Stimulated activated CD4-positive, alpha-beta T cell treated with anti-CD3 and anti-CD28 coated beads, Interleukin-1b, Interleukin-23, amount 100 ng/mL, for 4 hours (primary cell): ENCODE measurements at places on chromosomes 3 and 15.

DNA sequence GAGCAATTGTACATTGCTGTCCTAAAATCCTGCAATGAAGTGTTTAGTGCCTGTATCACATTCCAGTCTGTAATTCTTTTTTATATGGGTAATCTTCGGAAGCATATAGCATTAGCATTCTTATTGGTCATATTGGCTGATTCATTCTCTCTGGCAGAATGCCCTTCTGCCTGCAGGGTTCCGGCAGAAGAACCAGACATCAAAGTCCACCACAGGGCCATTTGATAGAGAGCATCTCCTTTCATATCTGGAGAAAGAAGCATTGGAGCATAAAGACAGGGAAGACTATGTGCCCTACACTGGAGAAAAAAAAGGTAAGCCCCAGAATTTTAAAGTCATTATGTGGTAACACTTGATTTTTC lies 39.6 kb downstream of the TMOD3 start:
- no peak for DNase-seq

DNA sequence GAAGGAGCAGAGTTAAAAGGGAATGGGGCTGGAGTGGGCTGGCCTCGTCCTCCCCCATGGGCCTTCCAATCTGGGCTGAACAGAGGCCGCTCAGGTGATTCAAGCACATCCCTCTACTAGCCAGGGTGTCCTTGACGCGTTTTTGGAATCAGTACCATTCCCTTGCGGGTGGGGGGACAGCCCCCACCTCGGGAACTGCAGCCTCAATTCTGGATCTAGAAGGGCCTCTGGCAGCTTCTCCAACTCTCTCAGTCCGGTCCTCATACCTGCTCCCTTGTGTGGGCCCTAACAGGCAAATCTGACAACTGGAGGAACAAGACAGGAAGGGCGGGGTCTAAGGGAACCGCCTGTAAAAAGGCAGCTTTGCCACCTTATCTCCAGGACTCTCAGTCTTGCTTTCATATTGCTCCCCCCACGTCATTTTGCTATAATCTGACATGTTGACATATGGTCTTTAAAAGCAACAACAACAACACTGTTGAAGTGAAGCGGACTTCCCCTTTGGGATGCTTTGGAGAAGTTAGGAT lies 802 bp upstream of the CHRNB4 start:
- no peak for DNase-seq

DNA sequence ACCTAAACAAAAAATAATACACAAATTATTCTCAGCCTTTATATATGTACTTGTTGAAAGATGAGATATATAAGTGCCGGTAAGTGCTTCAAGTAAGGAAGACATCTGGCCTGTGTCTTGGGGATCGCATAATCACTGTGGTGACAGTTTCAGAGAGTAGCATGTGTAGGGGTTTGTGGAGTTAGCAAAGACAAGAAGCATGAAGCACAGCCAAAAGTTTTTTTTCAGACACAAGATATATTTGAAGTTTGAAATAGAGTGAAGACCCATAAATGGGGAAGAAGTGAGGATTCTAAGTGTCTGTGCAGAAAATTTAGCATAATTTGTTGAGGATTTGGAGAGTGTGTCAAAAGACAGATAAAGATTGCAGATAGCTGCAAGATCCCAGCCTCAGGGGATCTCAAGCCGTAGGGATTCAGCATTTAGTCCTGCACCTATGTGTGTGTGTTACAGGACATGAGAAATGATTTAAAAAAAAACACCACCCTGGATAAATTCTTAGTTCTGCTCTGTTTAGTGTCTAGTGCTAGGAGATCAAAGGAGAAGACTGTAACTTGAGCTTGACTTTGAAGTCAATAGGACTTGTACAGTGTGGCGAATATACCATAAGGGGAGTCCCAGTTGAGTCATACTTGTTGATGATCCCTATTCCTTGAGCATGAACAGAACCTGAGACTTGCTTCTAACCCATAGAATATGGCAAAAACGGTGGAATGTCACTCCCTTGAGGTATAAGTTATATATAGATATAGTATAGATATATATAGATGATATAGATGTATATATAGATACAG lies 123.9 kb upstream of the GRM7 start:
- no peak for DNase-seq

DNA sequence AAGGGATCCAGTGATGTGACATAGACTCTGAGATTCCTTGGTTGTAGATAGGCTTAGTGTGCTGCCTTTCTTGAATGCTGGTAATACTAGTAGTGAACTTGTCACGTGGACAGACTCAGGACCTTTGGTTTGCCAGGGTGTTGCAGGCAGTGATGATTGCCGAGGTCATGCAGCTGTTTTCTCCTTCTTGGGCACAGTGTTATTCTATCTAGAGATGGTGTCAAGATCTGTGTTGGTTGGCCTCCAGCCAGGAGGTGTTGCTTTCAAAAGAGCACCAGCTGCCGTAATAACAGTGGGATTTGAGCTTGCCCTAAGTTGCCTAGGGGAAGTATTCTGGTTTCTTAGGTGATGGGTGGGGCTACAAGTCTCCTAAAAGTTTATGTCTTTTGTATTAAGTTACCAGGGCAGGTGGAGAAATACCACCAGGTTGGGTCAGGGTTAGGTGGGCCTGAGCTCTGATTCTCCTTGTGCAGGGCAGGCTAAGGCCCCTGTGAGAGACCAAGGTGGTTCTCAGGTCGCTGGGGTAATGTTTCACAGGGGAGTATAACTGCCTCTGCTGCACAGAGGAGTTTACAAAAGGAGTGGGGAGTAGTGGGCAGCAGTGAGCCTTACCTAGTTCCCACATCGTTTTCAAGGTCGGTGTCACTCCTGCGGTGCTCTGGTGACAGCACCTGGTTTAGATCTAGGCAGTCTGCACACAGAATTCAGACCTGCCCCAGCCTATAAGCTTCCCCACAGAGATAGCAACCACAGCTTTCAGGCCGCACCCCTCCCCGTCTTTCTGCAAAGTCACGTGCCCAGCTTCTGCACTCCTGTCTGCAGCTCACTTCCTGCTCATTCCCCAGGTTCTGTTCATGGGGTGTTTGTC lies 350.3 kb downstream of the DOCK3 start:
- peak; percentile 24 for DNase-seq

DNA sequence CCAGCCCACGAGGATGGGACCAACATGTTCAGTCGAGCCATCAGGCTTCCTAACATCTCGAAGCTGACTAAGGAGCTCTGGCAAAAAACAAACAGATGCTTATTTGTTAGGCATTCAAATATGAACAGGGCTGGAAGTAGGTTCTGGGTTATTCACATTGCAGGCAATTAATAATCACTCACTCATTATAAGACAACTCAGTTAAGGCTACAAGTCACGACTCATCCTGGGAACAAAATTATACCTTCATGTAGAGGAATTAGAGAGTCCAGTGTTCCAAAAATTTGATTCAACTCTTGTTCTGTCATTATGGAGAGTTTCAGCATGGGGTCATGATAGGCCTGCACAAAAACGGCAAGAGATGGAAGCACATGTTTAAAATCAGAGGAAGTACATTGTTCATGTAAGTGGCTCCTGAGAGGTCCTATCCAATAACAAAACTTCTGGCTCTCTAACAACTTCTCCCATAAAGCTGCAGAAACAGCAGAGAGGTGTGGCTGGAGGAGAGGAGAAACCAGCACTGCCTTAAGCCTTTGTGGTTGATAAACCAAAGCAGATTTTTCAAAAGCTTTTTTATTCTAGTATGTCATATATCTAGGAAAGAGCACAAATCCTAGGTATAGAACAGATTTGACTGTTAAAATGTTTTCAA lies 50.6 kb downstream of the ARHGEF3 start:
- no peak for DNase-seq

GRCh38 chr3:62041681-62042080 lies 331.7 kb downstream of the FEZF2 start:
- no peak for DNase-seq

GRCh38 chr15:80474224-80475215 lies 70.3 kb downstream of the ARNT2 start:
- DNase-seq = no peak

DNA sequence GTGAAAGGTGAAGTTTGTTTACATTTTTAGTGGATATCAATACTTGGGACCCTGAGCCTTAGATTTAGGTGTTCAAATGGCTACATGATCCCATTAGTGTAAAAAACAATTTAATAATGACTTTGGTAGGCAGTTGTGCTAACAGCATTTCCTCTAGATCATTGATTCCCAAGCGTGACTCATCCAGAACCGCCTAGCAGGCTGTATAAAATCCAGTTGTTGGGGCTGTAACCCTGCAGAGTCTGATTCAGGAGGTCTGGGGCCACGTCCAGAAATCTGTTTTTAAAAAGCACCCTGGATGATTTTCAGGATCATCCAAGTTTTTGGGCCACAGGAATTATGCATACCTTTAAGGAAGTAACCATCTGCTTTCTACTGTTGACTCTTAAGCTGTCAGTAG lies 156.4 kb downstream of the TP63 start:
- DNase-seq = no peak

DNA sequence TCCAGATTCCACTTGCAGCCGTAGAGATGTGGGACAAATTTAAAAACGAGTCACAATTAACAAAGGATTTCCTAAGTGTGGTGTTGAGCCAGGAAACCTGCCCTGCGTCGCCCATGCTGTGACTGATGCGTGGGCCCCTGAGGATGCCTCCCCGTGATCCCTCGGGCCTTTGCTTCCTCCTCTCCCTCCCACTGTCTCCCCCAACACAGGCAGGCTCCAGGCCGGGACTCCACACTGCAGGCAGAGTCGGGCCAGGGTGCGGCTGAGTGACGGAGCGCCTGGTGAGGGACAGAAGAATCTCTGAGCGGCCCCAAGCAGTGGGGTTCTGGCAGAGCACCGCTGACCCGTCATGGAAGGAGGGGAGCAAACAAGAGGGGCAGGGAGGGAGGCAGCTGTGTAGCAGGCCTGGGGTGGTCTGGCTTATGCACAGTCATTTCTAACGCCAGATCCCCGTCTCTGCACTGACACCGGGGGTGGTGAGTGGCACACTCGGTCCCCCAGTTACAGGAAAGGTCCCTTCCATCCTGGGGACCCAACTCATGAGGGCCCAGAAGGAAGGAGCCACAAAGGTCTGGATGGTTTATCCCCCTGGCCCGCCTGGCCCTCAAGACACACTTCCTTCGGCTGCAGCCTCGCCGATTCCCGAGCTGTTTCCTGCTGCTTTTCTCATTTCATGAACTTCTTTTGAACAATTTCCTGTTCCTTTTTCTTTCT lies 91.0 kb downstream of the XXYLT1 start:
- no peak for DNase-seq

DNA sequence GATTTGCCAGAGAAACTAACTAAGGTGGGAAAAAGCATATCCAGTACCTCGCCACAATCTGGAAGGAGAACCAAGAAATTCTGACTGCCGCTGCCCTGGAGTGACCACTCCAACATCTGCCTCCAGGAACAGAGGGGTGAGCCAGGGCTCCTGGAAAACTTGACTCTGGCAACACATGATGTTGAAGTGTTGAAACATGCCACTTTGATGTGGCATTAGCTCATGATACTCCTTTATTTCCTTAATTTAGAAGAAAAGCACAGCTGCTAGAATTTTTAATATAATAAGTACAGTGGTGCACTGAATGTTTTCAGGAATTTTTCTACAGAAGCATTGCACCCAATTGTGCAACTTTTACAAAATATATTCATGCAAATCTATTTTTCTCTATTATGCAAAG lies 109.9 kb upstream of the BCL6 start:
- no peak for DNase-seq

- no peak for DNase-seq
Measured at GRCh38 chr3:99928771-99929744, 111.4 kb downstream of the CMSS1 start.

GRCh38 chr3:120299403-120299802 lies 14.4 kb upstream of the GPR156 start:
- no peak for DNase-seq

DNA sequence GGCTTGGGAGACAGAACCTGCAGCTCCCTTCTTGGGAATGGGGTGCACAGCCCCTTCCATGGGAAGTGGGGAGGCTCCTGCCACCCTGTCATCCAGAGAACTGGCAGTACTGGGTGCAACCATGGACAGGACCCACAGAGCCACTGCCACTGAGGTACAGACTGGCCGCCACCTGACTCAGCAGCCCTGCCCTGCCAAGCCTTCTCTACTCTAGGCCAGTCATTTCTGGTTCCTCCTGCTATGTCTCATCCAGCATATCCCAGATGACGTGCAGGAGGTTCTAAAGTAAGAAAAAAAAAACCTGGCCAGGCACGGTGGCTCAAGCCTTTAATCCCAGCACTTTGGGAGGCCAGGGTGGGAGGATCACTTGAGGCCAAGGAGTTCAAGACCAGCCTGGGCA lies 76.9 kb upstream of the RPL32 start:
- no peak for DNase-seq

- DNase-seq = peak; percentile 21
Measured at GRCh38 chr3:122572940-122573412, 4.5 kb upstream of the PARP15 start.

DNA sequence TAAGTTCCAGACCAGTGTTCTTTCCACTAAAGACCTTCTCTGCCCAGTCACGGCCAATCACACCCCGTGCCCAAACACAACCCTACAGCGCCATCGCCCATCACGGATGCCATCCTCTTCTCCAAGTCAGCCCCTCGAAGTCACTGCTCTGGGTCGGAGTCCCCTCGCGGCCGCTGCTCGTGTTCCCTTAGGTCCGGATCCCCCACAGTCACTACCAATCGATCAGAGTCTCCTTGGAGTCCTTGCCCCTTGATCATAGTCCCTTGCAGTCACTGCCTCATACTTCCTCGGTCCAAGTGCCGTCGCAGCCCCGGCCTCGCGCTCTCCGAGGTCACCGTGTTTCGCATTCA lies 461 bp downstream of the PCYT1A start:
- no peak for DNase-seq
